Amygdala (tissue), 56 donors: ENCODE measurements at places on chromosomes 16 and 17.

- DNase-seq, result no peak
Measured at GRCh38 chr17:75983501-75984181, 4.6 kb downstream of the TEN1 start.

- DNase-seq, result no peak
Measured at GRCh38 chr17:42178817-42179216, 2.1 kb downstream of the KCNH4 start.

GRCh38 chr16:88685156-88686061 lies 898 bp downstream of the SNAI3 start:
- DNase-seq, result no peak

DNA sequence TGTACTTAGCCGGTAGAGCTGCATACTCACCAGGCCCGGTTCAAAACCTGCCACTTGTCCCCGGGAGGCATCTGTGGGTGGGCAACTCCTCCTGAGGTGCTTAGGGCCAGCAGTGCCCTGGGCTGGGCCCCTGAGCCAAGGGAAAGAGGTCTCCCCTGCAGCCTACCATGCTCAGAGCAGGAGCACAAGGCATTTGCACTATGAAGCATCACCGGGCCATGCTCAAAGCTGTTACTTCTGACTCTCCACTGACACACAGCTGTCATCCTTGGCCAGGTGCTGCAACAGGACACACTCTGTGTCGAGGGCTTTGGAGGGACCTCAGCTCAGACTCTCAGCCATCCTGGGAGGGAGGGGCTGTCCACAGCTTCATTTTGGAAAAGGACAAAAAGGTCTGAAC lies 37.2 kb downstream of the SLC38A8 start:
- no peak for DNase-seq

GRCh38 chr17:15220785-15221184 lies 44.3 kb downstream of the PMP22 start:
- no peak for DNase-seq

DNA sequence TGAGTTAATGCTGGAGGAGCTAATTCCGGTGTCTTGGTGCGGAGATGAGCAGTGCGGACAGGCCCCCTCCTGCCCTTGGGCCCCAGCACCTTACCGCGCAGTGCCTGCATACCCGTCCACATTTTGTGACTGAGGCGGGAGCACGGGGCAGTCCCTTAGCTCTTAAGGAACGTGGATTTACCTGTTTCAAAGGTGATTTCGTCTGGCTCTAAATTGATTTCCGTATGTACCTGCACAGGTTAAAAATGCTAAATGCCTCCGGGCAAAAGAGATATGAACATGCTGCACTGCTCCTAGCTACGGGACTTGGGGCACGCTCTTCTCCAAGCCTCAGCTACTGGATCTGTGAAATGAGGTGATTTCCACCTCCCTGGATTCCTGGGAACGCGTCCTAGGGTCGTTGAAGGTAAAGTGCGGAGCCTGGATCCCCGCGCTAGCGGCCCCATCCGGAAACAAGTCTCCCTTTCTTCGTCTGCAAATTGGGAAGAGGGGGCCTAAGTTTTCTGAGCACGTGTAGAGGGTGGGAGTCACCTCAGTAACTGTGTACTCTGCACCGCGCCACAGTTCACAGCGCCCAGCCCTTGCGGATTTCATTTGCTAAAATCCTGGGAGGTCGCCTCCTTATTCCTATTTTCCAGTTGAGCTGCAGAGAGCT lies 669 bp upstream of the CRISPLD2 start:
- no peak for DNase-seq

- DNase-seq, result no peak
Measured at GRCh38 chr16:72224260-72224768, 52.4 kb upstream of the PMFBP1 start.

DNA sequence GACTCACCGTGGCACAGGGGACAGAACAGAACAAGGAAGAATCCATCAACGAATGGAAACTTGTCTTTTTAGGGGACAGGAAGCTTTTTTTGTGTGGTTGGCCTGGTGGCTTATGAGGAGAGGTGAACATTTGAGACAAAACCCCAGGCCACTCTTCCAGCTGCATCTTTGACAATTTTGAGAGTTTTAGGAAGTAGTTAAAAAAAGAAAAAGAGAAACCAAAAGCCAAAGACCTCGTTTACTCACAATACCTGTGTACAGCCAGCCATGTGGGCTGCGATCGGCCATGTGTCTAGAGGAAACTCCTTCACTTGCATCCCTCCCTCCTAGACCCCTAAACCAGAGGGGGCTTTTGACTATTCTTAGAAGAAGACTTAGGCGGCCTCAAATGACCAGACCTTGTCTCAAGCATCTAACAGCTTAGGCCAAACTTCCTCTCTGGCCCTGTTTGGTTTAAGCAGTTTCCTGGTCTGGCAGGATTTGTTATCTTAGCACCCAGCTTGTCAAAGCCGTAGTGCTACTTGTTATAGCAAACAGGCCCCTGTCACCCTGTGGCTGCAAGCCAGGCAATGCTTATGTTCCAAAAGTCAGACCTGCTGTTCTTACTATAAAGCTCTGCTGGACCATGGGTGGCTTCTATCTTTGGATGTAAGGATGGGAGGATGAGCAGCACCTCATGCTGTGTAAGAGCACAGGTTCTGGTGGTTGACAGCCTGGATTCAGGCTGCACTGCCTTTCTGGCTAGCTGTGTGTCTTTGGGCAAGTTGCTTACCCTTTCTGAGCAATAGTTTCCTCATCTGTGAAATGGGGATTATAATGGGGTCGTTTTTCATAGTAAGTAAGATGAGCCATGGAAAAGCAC lies 17.7 kb downstream of the KSR1 start:
- DNase-seq, result no peak

GRCh38 chr16:10622036-10622921 lies 41.9 kb upstream of the EMP2 start:
- DNase-seq, result no peak

DNA sequence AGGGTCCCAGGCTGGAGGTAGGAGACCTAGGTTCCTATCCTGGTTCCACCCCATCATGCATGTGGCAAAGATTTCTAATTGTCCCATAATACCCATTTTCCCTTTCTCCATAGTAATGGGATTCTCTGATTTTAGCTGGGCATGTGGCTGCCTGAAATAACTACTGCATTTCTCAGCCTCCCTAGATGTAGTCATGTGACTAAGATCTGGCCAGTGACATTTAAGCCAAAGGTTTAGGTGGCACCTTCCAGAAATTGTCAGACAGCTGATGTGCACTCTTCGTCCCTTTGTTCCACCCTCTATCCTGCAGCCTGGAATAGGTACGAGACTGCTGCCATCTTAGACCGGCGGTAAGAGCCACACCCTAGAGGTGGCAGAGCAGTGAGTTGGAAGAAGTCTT lies 8.2 kb downstream of the NXPH3 start:
- DNase-seq, result no peak

GRCh38 chr16:20089246-20089965 lies 15.7 kb upstream of the GPR139 start:
- DNase-seq, result no peak
